ENCODE measurements at places on chromosomes 7 and 10.

DNA sequence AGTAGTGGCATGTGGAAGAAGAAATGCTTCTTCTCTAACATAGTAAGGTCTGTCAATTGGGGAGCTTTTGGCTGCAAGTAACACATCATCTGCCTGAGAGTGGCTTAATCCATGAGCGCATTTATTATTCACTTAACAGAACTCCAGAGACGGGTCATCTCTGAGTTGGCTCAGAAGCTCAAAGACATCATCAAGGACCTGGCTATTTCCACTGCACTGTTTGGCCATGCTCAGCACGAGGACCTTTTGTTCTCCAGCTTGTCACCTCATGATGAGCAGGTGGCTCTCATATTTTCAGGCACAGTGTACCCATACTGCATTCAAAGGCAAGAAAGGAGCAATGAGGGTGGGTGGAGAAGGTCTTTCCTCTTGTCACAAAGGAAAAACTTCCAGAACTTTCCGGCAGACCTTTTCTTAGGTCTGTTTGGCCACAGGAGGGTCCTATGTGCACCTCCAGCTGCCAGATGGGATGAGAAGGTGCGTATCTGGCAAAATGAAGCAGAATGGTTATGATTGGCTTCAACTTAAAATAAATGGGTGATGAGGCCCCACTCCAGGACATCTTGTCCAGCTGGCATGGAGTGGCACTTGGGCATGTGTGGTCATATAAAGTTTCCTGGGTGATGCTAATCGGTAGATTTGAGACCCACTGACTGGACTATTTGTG is 55.6 kb upstream of the SHH start:
- H3K27me3 ChIP-seq = peaks cover 17% of the 10 kb centered on the region
- no peaks in the 10 kb centered on the region for H3K36me3 ChIP-seq
- H3K4me3 ChIP-seq = no peak overlapping the region
- H3K27ac ChIP-seq = no peak overlapping the region
- no peak for DNase-seq

DNA sequence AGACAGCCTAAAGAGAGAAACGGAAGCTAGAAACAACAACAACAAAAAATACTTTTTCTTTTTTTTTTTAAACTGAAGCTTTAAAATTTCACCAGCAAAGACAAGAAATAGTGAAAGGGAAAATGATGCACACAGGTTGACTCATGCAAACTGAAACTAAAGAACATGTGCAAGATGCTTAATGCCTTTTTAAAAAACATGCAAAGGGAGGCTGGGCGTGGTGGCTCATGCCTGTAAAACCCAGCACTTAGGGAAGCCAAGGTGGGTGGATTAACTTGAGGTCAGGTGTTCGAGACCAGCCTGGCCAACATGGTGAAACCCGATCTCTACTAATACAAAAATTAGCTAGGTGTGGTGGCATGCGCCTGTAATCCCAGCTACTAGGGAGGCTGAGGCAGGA is 15.1 kb upstream of the CUBN start:
- no peaks in the 10 kb centered on the region for H3K27me3 ChIP-seq
- DNase-seq = no peak
- H3K36me3 ChIP-seq = no peaks in the 10 kb centered on the region
- no peak overlapping the region for H3K4me3 ChIP-seq
- H3K27ac ChIP-seq = no peak overlapping the region

- peaks cover 26% of the 10 kb centered on the region for H3K27me3 ChIP-seq
- DNase-seq = no peak
- H3K27ac ChIP-seq = no peak within 1 kb of the TSS
These were observed at the start of gene PKD2L1 for GRCh38 chr10:100330079-100330478. TSS of gene PKD2L1 (minus strand) at chr10:100330228. CDS start at chr10:100330103, 125 bp downstream.

DNA sequence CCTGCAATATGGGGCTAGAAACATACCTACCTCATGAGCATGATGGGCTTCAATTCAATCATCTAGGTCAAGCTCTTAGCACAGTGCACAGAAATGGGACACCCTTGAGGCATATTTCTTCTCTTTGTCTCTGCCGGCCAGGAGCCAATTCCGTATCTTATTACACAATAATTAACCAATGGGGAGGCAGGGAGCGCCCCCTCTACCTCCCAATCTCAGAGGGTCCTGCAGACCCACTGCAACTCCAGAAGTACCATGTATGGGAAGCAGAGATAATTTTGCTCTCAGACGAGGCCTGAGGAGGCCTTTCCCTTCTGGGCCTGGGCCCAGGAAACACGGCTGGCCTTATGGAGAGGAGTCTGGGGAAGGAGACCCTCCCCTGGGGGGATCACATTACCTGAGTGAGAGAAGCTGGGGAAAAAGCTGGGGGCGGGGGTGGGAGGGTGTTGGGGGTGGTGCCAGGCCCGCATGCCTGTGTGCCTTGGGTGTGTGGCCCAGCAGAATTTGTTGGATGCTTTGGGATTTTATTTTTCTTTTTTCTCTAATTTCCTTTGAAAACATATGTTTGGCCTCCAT is 155.5 kb downstream of the UBE2H start:
- H3K4me3 ChIP-seq = no peak overlapping the region
- no peaks in the 10 kb centered on the region for H3K4me1 ChIP-seq
- no peaks in the 10 kb centered on the region for H3K36me3 ChIP-seq
- H3K27ac ChIP-seq = no peak overlapping the region
- DNase-seq = no peak

DNA sequence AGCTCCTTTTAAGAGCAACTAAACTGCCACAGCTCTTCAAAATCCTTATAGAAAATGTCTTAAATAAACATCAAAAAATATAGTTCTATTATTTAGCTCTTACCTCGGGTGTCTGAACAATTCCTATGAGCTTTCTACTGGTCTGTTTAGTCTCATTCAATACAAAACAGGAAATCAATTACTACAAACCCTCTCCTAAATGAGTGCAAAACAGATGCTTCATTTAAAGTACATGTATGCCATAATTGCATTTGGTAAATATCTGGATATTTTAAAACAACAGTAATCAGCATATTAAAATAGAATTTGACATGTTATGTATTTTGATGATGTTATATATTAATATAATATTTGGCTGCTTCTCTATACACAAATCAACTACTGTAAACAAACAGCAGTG is 38.5 kb upstream of the MTPN start:
- no peaks in the 10 kb centered on the region for H3K27me3 ChIP-seq
- H3K4me3 ChIP-seq = no peak overlapping the region
- H3K27ac ChIP-seq = no peak overlapping the region
- H3K4me1 ChIP-seq = no peaks in the 10 kb centered on the region
- no peak for DNase-seq

GRCh38 chr7:42946627-42946950 is 14.4 kb downstream of the MRPL32 start:
- DNase-seq = no peak
- H3K4me3 ChIP-seq = no peak overlapping the region
- H3K4me1 ChIP-seq = no peaks in the 10 kb centered on the region
- H3K27me3 ChIP-seq = no peaks in the 10 kb centered on the region
- no peak overlapping the region for H3K27ac ChIP-seq

DNA sequence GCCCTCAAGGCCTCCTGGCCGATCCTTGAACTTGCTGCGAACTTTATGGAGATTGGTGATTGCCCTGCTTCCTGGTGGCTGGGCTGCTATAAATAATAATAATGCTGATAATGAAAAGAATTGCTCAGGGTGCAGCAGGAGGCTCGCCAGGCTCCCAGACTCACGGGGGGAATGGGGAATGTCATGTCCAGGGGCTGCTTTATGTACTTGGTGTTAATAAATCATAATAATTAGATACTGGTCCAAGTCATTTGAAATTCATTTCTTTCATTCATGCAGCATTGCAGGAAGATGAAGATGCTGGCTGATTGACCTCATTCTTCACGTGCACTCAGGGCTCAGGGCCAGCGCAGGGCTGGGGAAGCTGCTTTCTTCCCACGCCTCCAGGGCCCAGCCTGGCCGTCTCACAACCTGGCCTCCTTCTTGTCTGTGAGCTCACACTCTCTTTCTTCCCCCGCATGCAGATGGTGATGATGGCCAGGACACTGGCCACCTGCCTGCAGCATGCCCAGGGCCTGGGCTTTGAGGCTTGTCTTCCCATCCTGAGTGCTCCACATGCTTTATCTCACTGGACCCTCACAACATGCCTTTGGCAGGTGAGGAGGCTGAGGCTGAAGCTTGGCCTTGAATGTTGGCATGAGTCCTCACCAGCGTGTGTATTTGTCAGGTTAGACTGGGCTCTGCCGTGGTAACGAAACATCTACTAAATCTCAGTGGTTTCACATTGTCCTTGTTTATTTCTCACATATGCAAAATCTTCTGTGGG is 138.4 kb upstream of the TNS3 start:
- no peak for DNase-seq
- H3K4me3 ChIP-seq = no peak overlapping the region
- no peaks in the 10 kb centered on the region for H3K4me1 ChIP-seq
- H3K27ac ChIP-seq = peak overlapping the region; percentile 4

DNA sequence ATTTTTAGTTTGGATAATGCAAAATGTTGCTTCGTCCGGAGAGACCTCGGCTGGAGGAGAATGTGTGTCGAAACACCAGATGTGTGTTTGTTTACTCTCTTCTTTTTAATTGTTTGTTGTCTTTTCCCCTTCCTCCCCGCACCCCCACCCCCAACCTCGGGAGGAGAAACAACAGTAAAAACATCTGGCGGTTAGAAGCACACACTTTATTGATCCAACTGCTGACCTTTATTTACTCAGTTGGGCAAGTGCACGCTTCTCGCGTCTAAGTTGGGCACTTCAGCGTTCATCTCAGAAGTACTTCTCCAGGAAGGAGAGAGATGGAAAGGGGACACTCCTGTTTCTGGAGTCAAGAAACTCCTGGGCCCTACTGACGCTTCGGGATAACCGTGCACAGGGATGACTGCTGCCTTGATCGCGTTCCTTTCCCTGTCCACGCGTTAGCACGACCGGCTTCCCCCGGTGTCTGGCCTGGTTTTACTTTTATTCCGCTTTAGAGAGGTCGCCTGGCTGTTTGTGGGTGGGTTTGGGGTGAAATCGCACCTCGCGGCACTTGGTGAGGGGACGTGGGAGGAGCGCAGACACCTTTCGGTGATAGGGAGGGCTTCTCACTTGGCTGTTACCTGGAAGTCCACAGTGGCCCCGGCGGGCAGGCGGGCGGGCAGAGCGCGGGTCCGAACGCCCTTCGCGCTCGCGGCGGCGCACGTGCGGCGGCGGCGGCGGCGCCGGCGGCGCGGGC is 168.3 kb upstream of the PPP1R3A start:
- no peaks in the 10 kb centered on the region for H3K4me1 ChIP-seq
- DNase-seq = no peak
- peak overlapping the region; percentile 85 for H3K27ac ChIP-seq
- no peaks in the 10 kb centered on the region for H3K36me3 ChIP-seq

GRCh38 chr7:867406-868188 is 8.8 kb upstream of the GET4 start:
- H3K4me3 ChIP-seq = no peak overlapping the region
- peak; percentile 79 for DNase-seq
- no peaks in the 10 kb centered on the region for H3K36me3 ChIP-seq
- H3K27ac ChIP-seq = peak overlapping the region; percentile 92
- H3K4me1 ChIP-seq = peaks cover 4% of the 10 kb centered on the region

DNA sequence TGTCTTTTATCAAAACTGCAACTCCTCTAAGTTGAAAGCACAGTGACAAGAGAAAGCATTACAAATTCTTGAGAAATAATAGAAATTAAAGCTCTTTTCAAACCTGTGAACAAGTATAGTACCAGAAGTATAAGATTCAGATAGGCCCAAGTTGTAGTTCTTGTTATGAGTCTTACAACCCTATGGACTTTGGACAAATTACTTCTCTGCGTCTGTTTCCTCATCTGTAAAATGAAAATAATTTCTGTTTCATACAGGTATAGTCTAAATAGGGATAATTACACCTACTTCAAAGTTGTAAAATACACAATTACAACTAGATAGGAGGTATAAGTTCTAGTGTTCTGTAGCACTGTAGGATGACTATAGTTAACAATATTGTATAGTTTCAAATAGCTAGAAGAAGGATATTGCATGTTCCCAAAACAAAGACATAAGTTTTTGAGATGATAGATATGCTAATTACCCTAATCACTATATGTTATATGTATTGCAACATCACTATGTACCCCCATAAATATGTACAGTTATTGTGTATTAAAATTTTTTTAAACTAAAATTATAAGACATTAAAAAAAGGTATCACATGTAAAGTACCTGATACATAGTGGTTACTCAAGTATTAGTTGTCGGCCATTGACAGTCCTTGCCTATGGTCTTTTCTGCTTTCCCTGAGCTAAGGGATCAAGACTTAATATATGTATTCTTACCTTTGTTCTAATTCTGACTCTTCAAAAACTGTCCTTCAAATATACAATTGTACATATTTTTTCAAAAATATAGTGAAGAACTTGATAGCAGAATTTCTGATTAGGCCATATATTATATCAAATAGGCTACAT is 1.8 kb upstream of the WASL start:
- no peak for DNase-seq
- H3K36me3 ChIP-seq = no peaks in the 10 kb centered on the region
- no peak overlapping the region for H3K4me3 ChIP-seq

- no peaks in the 10 kb centered on the region for H3K27me3 ChIP-seq
- no peaks in the 10 kb centered on the region for H3K36me3 ChIP-seq
- DNase-seq = peak; percentile 83
- H3K4me1 ChIP-seq = peaks cover 7% of the 10 kb centered on the region
- H3K4me3 ChIP-seq = no peak overlapping the region
- H3K27ac ChIP-seq = peak overlapping the region; percentile 74
These were observed 23.7 kb upstream of the LIMK1 start for GRCh38 chr7:74059681-74060588.

- DNase-seq = no peak
- no peaks in the 10 kb centered on the region for H3K36me3 ChIP-seq
- H3K27ac ChIP-seq = no peak overlapping the region
- no peak overlapping the region for H3K4me3 ChIP-seq
These were observed 906.7 kb downstream of the DNAJB9 start for GRCh38 chr7:109476409-109476808.

GRCh38 chr10:128606055-128606454 is 479.8 kb upstream of the MKI67 start:
- no peak overlapping the region for H3K4me3 ChIP-seq
- no peak overlapping the region for H3K27ac ChIP-seq
- no peaks in the 10 kb centered on the region for H3K4me1 ChIP-seq
- no peaks in the 10 kb centered on the region for H3K36me3 ChIP-seq
- peaks cover 6% of the 10 kb centered on the region for H3K27me3 ChIP-seq

- H3K27ac ChIP-seq = no peak overlapping the region
- H3K27me3 ChIP-seq = no peaks in the 10 kb centered on the region
- no peaks in the 10 kb centered on the region for H3K4me1 ChIP-seq
These were observed 129.5 kb downstream of the SDK1 start for GRCh38 chr7:3430588-3430987.

GRCh38 chr7:74216361-74216761 is 6.6 kb downstream of the LAT2 start:
- H3K36me3 ChIP-seq = no peaks in the 10 kb centered on the region
- no peaks in the 10 kb centered on the region for H3K4me1 ChIP-seq
- no peak overlapping the region for H3K4me3 ChIP-seq

GRCh38 chr7:141563956-141564623 is 12.9 kb downstream of the AGK start:
- H3K36me3 ChIP-seq = no peaks in the 10 kb centered on the region
- no peaks in the 10 kb centered on the region for H3K27me3 ChIP-seq
- no peak for DNase-seq
- no peaks in the 10 kb centered on the region for H3K4me1 ChIP-seq

All from breast epithelium (tissue), 4 donors.